Left renal pelvis (tissue), 4 donors: ENCODE measurements at places on chromosomes 11 and 22. TPM values are rescaled to one million over a fixed set of nuclear protein-coding genes. Genes with fewer than 3 reads are reported as not detected.

The EP300 gene
- 62.7 TPM for polyA plus RNA-seq

- no peak for DNase-seq
These were observed 518 bp upstream of the GALNT18 start for GRCh38 chr11:11622340-11622706.

GRCh38 chr11:131749101-131749500, 378.7 kb downstream of the NTM start:
- DNase-seq = no peak

- no peak for DNase-seq
These were observed 239.5 kb downstream of the ST3GAL4 start for GRCh38 chr11:126594921-126595367.
